Activated CD4-positive, alpha-beta T cell treated with anti-CD3 and anti-CD28 coated beads, Interleukin-2, amount 50 U/mL, for 1 hour (primary cell): ENCODE measurements at places on chromosomes 6 and 20.

- no peak for DNase-seq
These were observed 26.8 kb downstream of the PTCHD4 start for GRCh38 chr6:48084201-48084600.

GRCh38 chr6:149211046-149211571 is 106.4 kb upstream of the TAB2 start:
- DNase-seq, result no peak

- DNase-seq, result no peak
These were observed 72.1 kb downstream of the RSPO3 start for GRCh38 chr6:127190552-127190951.

DNA sequence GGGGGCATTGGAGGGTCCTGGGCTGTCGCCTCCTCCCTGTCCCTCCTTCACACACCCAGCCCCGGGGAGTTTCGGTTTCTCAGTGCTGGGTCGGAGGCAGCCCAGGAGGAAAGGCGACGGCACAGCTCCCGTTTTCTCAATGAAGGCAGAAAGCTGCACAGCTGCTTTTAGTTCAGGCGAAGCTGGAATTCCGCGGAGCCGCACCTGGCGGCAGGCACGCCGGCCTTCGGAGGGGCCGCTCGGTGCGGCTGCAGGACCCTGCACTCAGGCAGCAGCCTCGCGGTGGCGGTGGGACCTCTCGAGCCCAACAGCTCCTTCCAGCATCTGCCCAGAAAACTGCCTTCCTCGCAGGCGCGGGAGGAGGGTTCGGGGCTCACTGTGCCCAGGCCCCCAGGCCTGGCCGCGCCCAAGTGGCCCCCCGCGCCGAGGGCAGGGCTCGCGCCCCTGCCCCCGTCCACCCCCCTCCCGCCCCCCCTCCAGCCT is 4.6 kb downstream of the FOXQ1 start:
- no peak for DNase-seq

DNA sequence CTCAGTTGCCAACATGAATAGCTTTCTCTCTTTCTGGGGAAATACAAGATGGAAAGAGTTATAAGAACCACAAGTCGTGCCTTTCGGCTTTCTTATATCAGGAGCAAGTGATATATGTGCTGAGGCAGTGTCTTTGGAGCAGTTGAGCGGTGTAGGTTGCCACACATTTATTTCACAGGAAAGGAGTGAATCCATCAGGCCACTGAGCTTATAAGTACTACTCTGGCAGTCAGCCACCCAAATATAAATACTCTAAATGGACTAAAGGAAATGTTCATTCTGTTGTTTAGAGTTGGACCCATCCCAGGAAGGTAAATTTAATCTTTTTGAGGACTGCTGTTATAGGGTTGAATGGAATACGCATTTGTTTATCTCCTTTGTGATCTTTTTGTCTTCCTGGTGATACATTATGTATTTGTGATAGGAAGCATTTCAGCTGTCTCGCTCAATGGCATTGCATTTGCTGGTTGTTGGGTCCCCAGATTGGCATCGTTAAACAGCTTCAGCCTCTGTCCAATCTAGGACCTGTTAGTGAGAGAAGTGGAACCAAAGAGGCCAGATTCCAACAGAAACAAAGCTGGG is 139.7 kb downstream of the SOBP start:
- DNase-seq, result no peak

DNA sequence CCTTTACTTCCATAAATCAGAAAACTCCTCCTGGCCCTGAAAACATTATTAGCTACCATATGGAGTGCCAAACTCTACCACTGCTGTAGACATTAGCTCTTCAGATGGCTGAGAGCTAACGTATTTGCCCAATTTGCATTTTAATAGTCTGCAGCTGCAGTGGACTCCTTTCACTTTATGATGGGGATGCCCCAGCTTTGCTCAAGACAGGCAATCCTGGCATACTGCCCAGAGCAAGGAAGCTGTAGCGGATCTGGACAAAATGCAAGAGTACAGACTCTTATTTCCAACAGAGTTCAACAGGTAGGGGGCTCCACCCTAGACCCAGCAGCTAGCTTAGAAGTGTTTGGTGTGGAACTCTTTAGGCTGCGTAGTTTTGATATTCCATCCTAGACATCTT is 246.7 kb downstream of the FOXC1 start:
- DNase-seq, result no peak

- no peak for DNase-seq
These were observed 1.4 kb downstream of the CUTA start for GRCh38 chr6:33416386-33417127.

GRCh38 chr20:4435225-4435624 is 286.5 kb upstream of the PRND start:
- DNase-seq, result no peak

GRCh38 chr6:31826793-31827285 is 699 bp upstream of the HSPA1B start:
- no peak for DNase-seq

- DNase-seq, result no peak
These were observed 36.6 kb downstream of the GMPR start for GRCh38 chr6:16274885-16275589.
